RWPE2 (cell line): ENCODE measurements at places on chromosomes 2 and 18.

GRCh38 chr2:216793386-216793785 is 66.5 kb downstream of the TNP1 start:
- DNase-seq = no peak

DNA sequence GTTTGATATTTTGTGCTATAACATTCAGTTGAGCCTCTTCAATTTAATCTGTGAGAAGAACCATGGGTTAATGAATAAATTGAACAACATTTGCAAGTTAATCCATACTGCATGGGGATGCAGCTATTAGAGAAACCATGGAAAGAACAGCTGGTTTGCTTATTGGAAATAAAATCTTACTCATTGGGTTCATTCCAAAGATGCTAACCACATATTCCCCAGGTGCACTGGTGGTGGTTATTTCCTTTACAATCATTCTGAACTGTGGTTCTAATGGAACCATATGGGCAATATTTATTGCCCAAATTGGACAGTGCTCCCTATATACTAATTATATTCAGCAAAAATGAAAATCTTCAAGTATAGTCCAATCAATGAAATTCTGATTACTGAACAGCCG is 1200.4 kb upstream of the CDH2 start:
- no peak for DNase-seq

GRCh38 chr18:45173799-45174519 is 441.3 kb upstream of the SLC14A2 start:
- DNase-seq = no peak

- DNase-seq = no peak
These were observed 690.8 kb upstream of the CELF4 start for GRCh38 chr18:38256366-38256765.

- no peak for DNase-seq
These were observed 1467.4 kb upstream of the NXPH2 start for GRCh38 chr2:140247451-140248195.

- DNase-seq = no peak
These were observed 465.6 kb upstream of the TRIB2 start for GRCh38 chr2:12251121-12251520.
